ENCODE measurements at places on chromosomes 13 and 19. TPM values are rescaled to one million over a fixed set of nuclear protein-coding genes. Genes with fewer than 3 reads are reported as not detected.

- H3K4me1 ChIP-seq, result no peaks in the 10 kb centered on the region
- H3K4me3 ChIP-seq, result no peak overlapping the region
- no peaks in the 10 kb centered on the region for H3K36me3 ChIP-seq
- no peak overlapping the region for H3K27ac ChIP-seq
- no peak for DNase-seq
Measured at GRCh38 chr19:6577476-6578125, 13.3 kb downstream of the CD70 start.

Gene PEAK3
- 1.5 TPM for total RNA-seq

GRCh38 chr13:114268344-114269280 is 12.8 kb upstream of the UPF3A start:
- no peak for DNase-seq
- no peak overlapping the region for H3K27ac ChIP-seq
- H3K27me3 ChIP-seq, result no peaks in the 10 kb centered on the region
- H3K4me3 ChIP-seq, result no peak overlapping the region

Gene ABHD17A
- total RNA-seq, result 92.6 TPM

- no peak for DNase-seq
- peaks cover 62% of the 10 kb centered on the region for H3K36me3 ChIP-seq
- H3K27me3 ChIP-seq, result no peaks in the 10 kb centered on the region
- no peak overlapping the region for H3K27ac ChIP-seq
- H3K4me3 ChIP-seq, result no peak overlapping the region
- H3K4me1 ChIP-seq, result no peaks in the 10 kb centered on the region
Measured at GRCh38 chr19:53147645-53148044, 11.2 kb downstream of the ZNF347 start.

Gene LPAR6
- 6.1 TPM for total RNA-seq

DNA sequence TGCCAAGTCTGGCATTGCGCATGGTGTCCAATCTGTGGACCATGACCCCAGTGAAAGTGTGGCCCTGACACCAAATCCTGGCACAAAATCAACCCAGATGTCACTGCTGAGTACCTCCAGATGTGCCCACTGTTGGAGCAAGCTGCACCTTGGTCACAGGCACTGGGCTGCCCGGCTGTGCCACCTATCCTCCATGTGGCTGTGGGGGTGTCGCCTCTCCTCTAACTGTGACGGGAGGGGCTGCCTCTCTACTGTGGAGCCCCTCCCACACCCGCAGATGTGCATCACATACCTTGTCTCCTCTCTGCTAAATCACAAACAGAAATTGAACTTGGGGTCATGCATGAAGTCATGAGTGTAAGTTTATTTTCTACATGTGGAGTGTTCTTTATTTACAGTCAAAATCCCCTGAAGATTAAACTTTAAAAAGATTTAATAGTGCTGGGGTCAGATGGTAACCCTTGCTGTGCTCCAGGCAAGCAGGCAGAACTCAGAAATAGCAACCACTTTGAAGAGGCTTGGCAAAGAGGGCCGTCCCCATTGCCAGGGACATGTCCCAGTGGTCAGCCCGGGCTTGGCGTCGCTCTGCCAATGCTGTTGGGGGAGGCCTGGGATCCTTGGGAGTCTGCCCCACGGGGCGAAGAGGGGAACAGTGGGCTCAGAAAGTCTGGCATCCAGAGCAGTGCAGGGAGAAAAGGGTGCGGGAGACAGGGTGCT is 46.4 kb upstream of the ZNF536 start:
- H3K36me3 ChIP-seq, result no peaks in the 10 kb centered on the region
- DNase-seq, result no peak
- H3K4me1 ChIP-seq, result no peaks in the 10 kb centered on the region
- H3K27me3 ChIP-seq, result no peaks in the 10 kb centered on the region
- H3K27ac ChIP-seq, result no peak overlapping the region

Gene CYP2S1
- 0.59 TPM for total RNA-seq

Gene FAM216B
- total RNA-seq, result 23.5 TPM

DNA sequence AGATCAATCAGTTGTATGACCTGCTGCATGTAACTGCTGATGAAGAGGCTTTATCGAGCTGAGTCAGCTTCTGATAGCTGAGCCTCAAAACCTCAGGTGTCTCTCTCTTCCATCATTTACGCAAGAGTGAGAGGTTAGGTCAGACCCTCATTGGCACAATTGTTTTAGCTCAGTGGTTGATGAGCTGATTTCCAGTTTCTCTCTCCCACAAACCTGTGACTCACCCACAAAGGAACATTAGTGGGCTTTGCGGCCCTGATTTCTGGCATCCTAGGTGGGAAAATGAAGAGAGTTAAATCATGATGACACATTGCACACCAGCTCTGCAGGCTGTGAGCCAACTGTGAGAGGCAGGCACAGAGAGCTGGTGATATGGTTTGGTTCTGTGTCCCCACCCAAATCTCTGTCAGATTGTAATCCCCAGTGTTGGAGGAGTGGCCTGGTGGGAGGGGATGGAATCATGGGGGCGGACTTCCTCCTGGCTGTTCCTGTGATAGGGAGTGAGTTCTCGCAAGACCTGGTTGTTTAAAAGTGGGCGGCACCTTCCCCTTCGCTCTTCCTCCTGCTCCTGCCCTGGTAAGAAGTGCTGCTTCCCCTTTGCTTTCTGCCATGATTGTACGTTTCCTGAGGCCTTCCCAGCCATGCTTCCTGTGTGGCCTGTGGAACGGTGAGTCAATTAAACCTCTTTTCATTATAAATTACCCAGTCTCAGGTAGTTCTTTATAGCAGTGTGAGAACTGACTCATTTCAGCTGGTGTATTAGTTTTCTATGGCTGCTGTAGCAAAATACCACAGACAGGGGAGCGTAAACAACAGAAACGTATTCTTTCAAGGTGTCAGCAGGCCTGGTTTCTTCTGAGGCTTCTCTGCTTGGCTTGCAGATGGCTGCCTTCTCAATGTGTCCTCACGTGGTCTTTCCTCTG is 33.5 kb upstream of the TMTC4 start:
- H3K36me3 ChIP-seq, result no peaks in the 10 kb centered on the region
- no peaks in the 10 kb centered on the region for H3K27me3 ChIP-seq
- H3K27ac ChIP-seq, result no peak overlapping the region
- H3K4me3 ChIP-seq, result no peak overlapping the region
- no peak for DNase-seq

- H3K27me3 ChIP-seq, result no peaks in the 10 kb centered on the region
- no peaks in the 10 kb centered on the region for H3K36me3 ChIP-seq
- no peaks in the 10 kb centered on the region for H3K4me1 ChIP-seq
- H3K27ac ChIP-seq, result no peak overlapping the region
- H3K4me3 ChIP-seq, result no peak overlapping the region
Measured at GRCh38 chr19:54343868-54344267, 4.9 kb upstream of the LILRA4 start.

- H3K36me3 ChIP-seq, result no peaks in the 10 kb centered on the region
- H3K27me3 ChIP-seq, result no peaks in the 10 kb centered on the region
- H3K4me3 ChIP-seq, result no peak overlapping the region
- no peak overlapping the region for H3K27ac ChIP-seq
- DNase-seq, result no peak
Measured at GRCh38 chr19:31257025-31257424, 92.2 kb downstream of the TSHZ3 start.

GRCh38 chr13:47707414-47707813 is 293.7 kb downstream of the SUCLA2 start:
- DNase-seq, result no peak
- H3K27me3 ChIP-seq, result no peaks in the 10 kb centered on the region
- no peak overlapping the region for H3K4me3 ChIP-seq

Gene CBLC
- not detected for total RNA-seq

GRCh38 chr19:2275588-2276428 is 6.2 kb downstream of the PEAK3 start:
- peaks cover 31% of the 10 kb centered on the region for H3K36me3 ChIP-seq
- no peak for DNase-seq
- H3K4me1 ChIP-seq, result no peaks in the 10 kb centered on the region
- H3K27me3 ChIP-seq, result no peaks in the 10 kb centered on the region
- no peak overlapping the region for H3K4me3 ChIP-seq
- no peak overlapping the region for H3K27ac ChIP-seq

GRCh38 chr13:113749967-113750366 is 9.1 kb upstream of the TMEM255B start:
- H3K36me3 ChIP-seq, result no peaks in the 10 kb centered on the region
- H3K4me3 ChIP-seq, result no peak overlapping the region
- H3K4me1 ChIP-seq, result peaks cover 11% of the 10 kb centered on the region
- H3K27me3 ChIP-seq, result no peaks in the 10 kb centered on the region
- DNase-seq, result no peak

Gene SOHLH2
- 0.20 TPM for total RNA-seq

All from right atrium auricular region (tissue), 2 donors.